ENCODE measurements at places on chromosomes 5 and 9.

- DNase-seq = no peak
Observed at GRCh38 chr9:8961186-8961851, 1161.7 kb upstream of the DMAC1 start.

GRCh38 chr5:113213551-113214425 lies 221.0 kb downstream of the TSSK1B start:
- DNase-seq = peak; percentile 18

GRCh38 chr5:5278201-5278814 lies 138.2 kb downstream of the ADAMTS16 start:
- DNase-seq = no peak

DNA sequence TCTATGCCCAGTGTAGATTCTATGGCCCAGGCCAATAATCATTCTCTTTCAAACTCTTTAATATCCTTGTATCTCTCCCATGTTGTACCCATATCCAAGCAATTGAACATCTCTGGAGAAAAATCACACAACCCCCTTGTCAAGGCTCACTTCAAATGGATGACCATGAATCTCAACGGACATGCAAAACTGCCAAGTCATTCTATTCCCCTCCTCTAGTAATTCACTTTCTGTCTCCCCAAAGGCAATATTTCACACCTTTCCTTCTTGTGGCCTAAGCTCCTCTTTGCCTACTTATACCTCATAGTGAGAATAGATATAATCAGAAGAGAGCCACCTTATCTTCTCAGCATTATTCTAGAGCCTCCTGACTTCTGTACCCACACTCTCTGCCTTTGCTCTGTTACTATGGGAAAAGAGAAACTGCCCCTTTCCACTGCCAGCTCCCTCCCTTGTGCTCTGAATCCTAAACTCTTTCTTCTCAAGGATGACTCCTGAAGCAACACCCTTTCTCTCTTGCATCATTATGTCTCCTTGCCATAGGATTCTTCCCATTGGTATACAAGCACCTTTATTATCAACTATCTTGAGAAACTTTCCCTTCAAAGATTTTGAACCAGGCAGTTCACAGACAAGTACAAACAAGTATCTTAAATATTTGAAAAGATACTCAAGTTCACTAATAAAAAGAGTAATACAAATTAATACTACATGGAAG lies 66.1 kb downstream of the RPS23 start:
- DNase-seq = no peak

- DNase-seq = no peak
Observed at GRCh38 chr5:123785162-123786071, 273.4 kb downstream of the CSNK1G3 start.

GRCh38 chr9:70049236-70049635 lies 5.6 kb downstream of the MAMDC2 start:
- DNase-seq = no peak

GRCh38 chr9:125655066-125655633 lies 51.9 kb downstream of the MAPKAP1 start:
- no peak for DNase-seq

GRCh38 chr5:61160497-61160896 lies 1.8 kb downstream of the SMIM15 start:
- DNase-seq = no peak

DNA sequence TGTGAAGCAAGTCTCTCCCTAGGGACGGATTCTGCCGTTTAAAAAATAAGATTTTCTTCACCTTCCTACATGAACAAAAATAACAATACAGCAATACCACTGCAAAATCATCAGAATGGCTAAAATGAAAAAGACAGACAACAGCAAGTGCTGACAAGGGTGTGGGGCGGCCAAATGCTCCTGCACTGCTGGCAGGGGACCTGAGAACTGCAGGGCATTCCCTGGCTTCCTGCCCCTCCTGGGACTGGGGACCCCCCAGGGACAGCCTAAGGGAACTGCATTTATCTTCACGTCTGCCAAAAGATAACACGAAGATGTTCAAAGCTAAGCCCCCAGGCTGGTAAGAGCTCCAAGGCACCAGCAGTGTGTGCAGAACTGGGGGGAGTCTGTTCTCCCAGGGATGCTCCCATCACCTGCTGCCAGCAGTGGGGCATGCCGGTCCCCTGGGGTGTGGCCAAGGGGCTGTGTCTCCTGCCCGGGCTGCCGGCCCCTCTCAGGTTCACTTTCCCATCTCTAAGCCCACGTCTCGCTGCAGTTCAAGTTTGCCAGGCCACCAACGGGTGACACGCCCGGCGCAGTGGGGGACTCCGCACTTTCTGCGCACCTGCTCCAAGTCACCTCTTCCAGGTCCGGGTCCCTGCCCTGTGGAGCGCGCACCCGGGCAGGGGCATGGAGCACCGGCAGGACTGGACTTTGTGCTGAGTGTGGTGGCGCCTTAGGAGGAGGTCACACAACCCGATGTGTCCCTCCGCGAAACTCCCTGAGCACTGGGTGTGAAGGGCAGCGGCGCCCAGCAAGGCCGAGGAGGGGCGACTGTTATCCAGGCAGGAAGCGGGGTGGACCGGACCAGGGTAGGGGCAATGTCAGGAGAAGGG lies 4.5 kb upstream of the EGFL7 start:
- no peak for DNase-seq

- no peak for DNase-seq
Observed at GRCh38 chr9:4021621-4022213, 278.2 kb downstream of the GLIS3 start.

DNA sequence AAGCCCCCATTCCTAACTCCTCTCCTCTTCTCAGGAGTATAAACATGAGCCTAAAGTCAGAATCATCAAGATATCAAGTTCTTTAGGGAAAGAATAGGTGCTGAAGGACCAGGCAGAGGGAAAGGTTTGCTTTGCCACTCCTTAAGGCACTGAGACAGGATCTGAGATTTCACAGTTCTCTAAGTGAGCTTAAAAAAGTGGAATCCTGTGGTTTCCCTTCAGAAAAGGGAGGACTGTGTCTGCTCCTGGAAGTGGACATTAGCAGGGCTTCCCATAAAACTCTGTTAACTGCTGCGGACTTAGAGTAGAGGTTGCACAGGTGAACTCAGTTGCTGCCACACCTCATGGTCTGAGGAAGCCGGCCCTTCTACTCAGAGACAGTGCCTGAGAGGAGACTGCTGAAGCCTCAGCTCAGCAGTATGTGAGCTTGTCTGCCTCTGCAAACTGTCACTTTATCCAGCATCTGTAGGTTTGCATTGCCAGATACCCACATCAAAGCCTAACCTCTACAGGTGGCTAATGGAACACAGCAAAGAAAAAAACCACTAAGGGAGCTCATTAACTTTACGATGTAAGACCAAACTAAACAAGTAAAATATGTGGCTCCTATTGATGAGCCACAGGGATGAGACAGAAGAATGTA lies 42.9 kb downstream of the RIC1 start:
- DNase-seq = no peak

GRCh38 chr5:163910226-163910625 lies 404.8 kb downstream of the MAT2B start:
- no peak for DNase-seq

DNA sequence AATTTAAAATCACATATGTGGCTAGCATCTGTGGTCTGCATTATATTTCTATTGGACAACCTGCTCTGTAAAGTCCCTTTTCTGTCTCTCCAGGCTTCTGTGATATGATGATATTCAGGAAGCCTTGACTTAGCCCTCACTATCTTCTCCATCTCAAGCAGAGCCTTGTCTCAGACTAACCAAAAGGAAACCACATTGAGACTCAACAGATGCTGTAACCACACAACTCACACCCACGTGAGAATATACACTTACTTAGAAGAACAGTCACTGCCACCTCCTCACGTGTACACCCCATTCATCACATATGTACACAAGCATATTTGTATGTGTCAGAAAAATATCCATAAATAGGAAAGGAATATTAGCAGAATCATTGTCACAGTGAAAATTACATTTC lies 33.6 kb downstream of the HTR4 start:
- no peak for DNase-seq

DNA sequence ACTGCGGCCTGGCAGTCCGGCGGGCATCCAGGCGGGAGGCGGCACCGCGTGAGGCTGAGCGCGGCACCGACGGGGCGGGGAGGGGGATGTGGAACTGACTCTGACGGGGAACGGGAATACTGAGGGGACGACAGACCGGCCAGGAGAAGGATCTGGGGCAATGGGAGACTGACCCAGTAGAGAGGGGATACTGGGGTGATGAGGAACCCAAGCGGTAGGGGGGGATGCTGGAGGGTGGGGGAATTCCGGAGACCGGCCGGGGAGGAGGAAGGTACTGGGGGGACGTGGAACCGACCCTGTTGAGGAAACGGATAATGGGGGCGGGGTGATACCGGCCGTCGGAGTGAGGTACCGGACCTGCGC lies 423 bp downstream of the IPPK start:
- peak; percentile 36 for DNase-seq

GRCh38 chr5:9370256-9370655 lies 175.6 kb downstream of the SEMA5A start:
- DNase-seq = no peak

GRCh38 chr5:56270568-56271392 lies 37.6 kb upstream of the ANKRD55 start:
- peak; percentile 94 for DNase-seq

DNA sequence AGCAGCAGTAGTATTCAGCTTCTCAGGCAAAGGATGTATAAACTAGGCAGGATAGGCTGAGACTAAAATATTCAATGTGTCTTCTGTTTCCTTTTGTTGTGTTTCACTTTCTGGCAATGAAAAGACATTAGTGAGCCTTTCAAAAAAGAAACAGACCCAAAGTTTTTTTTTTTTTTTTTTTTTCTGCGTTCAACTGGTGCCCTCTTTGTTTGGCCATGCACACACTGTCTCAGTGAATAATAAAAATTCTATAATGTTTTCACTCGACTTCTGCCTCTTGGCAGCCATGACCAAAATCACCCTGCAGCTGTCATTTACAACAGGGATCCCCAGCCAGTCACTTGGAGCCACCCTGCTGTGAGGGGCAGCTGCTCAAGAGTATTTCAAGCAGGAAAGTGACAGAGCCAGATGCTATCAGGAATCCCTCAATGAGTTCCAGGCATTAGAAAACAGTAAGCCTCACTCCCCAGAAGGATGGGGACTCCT lies 44.0 kb upstream of the MAN2A1 start:
- no peak for DNase-seq

DNA sequence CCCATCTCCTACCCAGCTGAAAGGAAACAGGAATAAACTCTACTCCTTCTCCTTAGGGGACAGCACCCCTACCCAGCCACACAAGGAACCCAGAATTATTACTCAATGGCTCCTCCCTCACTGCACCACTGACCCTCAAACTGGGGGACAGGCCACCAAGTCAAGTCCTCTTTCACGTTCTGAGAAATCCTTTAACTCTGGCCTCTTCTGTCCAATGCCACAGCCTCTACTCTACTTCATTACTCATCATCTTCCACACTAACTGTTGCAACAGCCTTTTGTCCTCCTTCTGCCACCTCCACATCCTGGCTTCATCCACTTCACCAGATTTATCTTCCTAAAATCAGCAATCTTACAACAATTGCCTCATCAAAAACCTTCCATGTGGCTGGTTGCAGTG lies 6.8 kb downstream of the TTC39B start:
- peak; percentile 96 for DNase-seq

GRCh38 chr5:136079195-136079985 lies 50.6 kb downstream of the TGFBI start:
- no peak for DNase-seq

GRCh38 chr9:130942084-130942483 lies 3.0 kb upstream of the FIBCD1 start:
- DNase-seq = no peak

DNA sequence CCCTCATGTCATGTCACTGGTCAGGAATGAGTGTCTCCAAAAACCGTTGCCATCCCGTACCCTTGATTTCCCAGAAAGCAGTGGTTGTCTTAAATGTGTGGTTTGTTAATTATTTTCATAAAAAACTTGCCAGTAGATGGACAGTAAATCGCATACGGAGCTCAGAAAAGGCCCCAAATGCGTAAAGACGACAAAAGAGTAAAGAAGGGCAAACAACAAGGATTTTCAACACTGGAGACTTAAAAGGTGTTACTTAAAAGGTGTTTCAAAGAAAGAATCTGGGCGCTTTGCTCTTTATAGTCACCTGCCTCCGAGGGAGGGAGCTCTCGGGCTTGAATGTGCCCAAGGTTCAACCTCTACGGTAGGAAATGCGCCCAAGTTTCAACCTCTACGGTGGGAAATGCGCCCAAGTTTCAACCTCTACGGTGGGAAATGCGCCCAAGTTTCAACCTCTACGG lies 734 bp downstream of the KIF27 start:
- DNase-seq = no peak

GRCh38 chr9:136507221-136507991 lies 24.6 kb upstream of the SEC16A start:
- DNase-seq = no peak

GRCh38 chr5:131282235-131282634 lies 18.4 kb downstream of the CDC42SE2 start:
- no peak for DNase-seq

GRCh38 chr5:154447089-154447725 lies 1.4 kb downstream of the SAP30L start:
- DNase-seq = peak; percentile 34

- DNase-seq = no peak
Observed at GRCh38 chr5:88889189-88890069, 6.4 kb upstream of the MEF2C start.

- DNase-seq = no peak
Observed at GRCh38 chr5:97915106-97915505, 732.1 kb upstream of the RIOK2 start.

GRCh38 chr5:108421713-108422112 lies 39.8 kb upstream of the FBXL17 start:
- no peak for DNase-seq

- no peak for DNase-seq
Observed at GRCh38 chr5:158802941-158803341, 296.8 kb downstream of the EBF1 start.

GRCh38 chr9:135275571-135276289 lies 188.3 kb downstream of the OLFM1 start:
- DNase-seq = no peak
